ENCODE measurements at places on chromosomes 6 and 20.

GRCh38 chr6:30493643-30494250, 4.4 kb downstream of the HLA-E start:
- DNase-seq, result no peak

DNA sequence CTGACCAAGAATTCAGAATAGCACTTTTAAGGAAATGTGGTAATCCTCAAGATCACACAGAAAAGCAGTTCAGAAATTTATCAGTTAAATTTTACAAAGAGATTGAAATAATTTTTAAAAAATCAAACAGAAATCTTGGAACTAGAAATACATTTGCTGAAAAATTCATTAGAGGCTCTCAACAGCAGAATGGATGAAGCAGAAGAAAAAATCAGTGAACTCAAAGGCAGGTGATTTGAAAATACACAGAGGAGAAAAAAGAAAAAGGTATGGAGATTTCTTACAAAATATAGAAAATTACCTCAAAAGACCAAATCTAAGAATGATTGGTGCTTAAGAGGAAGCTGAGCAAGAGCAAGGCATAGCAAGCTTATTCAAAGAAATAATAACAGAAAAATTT, 11.5 kb downstream of the NQO2 start:
- no peak for DNase-seq

DNA sequence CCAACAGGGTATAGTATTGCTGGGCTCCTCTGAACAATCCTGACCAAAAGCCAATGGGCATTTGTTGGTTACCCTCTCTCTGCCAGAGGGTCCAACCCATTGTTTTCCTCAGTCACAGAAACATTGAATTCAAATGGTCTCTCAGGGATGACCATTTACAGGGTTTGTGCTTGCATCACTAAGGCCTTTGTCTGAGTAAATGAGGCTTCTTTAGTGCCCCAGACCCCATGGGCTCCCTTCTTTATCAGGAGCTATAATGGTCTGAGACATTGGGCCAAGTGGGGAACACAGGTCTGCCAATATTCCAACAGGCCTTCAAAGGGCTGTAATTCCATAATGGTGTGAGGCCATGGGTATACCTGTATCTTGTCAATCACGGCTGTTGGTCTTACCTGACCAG, 27.1 kb downstream of the GSTA2 start:
- no peak for DNase-seq

DNA sequence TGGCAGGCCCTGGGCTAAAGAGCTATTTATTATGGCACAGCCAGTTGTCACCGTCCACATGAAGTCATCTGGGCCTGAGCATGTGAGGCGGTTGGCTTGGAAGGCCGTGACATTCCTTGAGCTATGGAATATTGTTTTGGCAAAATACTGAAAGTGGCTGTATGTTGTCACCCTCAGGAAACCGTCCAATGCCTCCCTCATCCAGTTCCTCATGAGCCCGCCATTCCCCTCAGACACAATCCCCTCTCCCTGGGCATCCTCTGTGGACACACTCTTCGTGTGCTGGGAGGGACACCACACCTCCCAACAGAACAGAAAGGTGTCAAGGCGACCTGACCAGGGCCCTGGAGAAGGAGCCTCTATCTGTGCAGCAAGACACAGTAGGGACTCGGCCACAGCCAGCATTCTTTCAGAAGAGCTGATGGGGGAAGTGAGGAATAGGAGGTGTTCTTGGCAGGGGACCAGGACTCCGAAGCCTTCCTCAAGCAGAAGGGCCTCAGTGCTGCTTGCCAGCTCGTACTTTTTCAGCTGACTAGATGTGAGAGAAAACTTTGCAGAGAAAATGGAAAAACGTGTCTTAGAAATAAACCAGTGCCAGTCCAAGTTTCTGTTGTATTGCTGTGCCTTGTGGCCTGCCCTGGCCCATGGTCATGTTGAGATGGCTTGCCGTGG, 120.5 kb downstream of the SOD2 start:
- no peak for DNase-seq

- DNase-seq, result no peak
Measured at GRCh38 chr6:116531675-116532570, 13.6 kb downstream of the TRAPPC3L start.

GRCh38 chr20:20930500-20930899, 175.7 kb downstream of the LINC00237 start:
- DNase-seq, result no peak

GRCh38 chr20:61805781-61806180, 259.9 kb downstream of the TAF4 start:
- DNase-seq, result no peak

DNA sequence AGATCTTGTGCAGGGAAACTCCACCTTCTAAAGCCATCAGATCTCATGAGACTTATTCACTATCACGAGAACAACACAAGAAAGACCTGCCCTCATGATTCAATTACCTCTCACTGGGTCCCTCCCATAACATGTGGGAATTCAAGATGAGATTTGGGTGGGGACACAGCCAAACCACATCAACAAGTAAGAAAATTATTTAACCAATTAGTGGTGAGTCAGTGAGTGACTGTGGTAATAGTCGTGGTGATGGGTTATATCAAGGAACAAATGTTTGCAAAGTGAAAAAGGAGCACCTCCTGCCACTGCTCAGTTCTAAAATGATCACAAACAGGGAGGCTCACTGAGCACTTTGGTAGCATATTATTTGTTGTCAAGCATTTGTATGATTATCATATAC, 20.6 kb downstream of the EPM2A start:
- DNase-seq, result no peak

GRCh38 chr6:123901436-123901835, 97.8 kb downstream of the NKAIN2 start:
- DNase-seq, result no peak

DNA sequence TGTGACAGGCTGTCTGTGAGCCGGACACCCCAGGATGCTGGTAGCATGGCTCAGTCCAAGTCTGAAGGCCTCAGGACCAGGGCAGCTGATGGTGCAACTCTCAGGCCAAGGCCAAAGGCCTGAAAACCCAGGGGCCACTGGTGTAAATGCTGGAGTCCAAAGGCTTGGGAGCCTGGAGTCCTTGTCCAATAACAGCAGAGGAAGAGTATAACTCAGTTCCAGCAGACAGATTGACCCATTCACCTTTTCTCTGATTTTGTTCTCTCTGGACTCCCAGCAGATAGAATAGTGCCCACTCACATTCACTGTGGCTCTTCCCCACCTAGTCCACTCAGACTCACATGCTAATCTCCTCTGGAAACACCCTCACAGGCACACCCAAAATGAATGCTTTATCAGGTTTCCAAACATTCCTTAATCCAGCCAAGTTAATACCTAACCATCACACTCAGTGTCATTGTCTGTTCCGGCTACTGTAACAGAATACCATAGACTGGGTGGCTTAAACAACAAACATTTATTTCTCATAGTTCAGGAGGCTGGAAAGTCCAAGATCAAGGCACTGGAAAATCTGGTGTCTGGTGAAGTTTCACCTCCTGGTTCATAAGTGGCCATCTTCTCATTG, 5.0 kb upstream of the TRAF3IP2 start:
- no peak for DNase-seq

DNA sequence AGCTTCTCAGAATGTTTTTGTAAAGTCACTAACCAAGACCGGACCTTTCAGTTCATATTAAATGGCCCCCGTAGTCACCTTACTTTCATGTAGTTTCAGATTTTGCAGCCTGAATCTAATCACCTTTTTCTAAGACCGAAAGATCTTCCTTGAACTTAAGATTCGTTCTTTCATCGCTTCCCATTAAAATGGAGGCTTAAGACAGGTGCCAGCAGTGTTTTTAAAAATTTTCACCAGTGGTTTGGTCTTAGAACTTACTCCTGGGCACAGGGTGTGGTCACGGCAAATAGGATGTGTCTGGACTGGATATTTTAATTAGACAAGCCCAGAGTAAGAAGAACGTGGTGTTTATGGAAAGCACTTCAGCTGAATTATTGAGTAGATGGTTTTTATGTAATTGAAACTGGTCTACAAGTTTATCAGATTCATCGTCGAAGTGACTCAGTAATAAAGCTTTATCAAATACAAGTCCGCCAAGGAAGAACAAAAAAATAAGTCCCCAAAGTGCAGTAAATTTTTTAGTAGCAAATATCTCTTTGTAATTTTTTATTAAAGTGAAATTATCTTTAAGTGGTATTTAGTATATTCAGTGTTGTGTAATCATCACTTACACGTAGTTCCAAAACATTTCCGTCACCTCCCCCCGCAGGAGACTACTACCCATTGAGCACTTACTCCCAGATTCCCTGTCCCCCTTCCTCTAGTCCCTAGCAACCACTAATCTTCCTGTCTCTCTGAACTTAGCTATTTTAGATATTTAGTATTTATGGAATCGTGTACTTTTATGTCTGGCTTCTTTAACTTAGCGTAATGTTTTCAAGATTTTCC, 868 bp downstream of the SRSF3 start:
- DNase-seq, result no peak

- no peak for DNase-seq
Measured at GRCh38 chr20:32209850-32210605, 2.3 kb downstream of the POFUT1 start.

GRCh38 chr6:43724354-43724753, 36.8 kb upstream of the MRPS18A start:
- DNase-seq, result no peak

DNA sequence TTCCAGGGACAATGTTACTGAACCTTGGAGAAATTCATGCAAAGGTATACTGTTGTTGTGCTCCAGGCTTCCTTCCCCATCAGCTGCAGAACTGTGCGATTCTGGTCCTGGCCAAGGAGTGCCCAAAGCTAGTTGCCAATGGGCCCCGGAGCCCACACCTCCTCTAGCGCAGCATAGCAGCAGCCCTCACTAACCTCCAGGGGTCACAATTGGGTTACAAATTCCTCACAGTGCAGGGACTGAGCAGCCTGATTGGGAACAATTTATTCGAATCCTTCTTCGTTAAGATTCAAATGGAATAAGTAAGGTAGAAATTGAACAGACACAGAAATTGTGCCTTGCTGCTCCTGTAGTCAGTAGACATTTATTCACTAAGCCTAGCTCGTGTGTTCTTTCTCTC, 284.9 kb downstream of the PRKN start:
- DNase-seq, result no peak

GRCh38 chr6:169921853-169922824, 170.7 kb downstream of the ERMARD start:
- DNase-seq, result no peak

DNA sequence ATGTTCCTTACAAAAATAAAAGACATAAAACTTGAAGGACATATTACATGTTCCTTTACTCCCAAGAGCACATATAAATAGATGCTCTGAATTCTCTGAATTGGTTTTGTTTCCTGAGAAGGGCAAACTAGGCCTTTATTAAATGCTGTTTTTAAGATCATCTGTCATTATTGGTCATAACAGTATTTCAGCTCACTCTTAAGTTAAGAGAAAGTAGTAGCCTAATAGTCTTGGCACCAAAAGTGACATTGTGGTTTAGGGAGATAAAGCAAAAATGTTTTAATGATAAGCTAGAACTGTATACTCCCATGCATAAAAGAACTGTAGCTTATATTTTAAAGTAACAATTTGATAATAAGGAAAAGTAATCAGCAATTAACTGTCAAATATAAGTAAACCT, 361.1 kb upstream of the PTCHD4 start:
- no peak for DNase-seq

GRCh38 chr20:58837717-58838116, 13.0 kb downstream of the GNAS-AS1 start:
- DNase-seq, result no peak

DNA sequence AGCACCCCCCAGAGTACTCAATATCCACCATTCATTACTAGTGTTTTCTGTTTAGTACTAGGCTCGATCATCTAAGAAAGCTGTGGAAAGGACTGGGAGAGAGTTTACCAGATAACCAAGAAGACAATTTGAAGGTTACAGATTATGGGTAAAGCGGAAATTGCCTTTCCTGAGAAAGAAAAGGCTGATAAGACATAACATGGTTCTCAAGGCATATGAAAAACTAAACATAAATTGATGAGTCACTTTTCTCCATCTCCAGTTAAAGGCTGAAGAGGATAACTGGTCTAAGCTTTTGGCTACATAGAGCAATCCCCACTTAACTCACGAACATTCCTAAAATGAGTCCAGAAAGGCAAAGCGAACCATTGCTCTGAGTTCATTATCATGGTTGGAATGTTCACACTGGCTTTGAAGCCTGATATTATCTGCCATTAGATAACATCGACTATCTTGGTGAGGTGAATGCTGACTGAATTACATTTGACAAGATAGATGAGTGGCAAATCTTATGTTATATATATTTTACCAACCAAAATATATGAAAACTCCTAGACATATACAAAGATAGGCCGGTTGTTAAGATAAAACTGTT, 65.8 kb downstream of the BTBD9 start:
- no peak for DNase-seq

GRCh38 chr6:37354526-37355384, 972 bp downstream of the RNF8 start:
- DNase-seq, result no peak

DNA sequence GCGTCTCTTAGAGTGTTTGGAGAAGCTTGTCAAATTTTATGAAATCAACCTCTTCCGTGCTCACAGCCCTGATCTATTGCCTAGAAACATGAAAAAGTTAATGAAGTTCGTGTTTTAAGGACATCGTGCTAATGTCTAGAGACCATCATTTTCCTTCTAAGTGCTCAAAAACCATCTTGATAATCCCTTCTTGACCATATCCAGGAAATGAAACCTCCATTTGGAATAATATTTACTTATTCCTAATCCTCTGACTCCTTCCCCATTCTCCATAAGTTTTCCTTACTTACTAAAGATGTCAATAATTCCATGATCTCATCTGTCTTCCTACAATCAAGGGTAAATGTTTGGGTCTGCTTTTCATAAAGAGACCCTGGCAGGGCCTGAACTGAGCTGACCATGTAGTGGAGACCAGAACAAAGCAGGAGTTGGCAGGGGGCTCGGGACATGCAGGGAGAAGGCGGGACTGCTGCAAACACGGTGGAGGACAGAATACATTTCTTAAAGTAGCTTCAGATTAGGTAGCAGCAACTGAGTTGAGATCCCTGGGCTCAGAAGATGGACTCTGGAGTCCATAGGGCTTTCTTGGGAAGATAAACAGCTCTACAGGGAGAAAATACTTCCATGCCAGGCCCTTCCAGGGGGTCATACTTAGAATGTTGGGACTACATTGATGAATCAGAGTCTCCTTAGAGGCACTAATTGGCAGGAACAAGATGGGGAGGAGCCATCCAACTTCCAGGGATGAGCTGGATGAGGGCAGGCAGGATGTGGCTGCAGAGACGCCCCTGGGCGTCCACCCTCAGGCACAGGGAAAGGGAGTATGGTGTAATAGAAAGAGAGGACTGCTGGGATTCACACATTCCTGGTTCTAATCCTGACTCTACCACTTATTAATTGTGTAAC, 100.7 kb downstream of the RIN2 start:
- DNase-seq, result no peak

GRCh38 chr6:120774275-120774674, 560.0 kb downstream of the TBC1D32 start:
- no peak for DNase-seq

GRCh38 chr20:57883761-57884160, 173.9 kb upstream of the PMEPA1 start:
- no peak for DNase-seq

DNA sequence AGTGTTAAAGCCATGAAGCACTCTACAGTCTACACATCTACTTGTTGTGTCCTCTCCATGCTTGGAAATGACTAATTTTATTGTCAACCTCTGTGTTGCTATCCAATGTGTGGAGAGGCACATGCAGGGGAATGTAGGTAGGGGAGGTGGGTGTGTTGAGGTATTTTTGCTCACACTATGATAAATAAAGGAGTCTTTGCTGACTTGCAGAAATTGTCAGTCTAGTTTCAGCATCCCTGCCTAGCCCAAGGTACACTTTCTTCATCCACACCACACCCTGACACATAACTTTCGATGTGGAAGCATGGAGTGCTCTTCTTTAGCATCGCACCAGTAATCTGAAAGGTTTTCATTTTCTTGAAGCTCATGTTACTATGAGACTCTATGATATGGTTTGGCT, 264.0 kb downstream of the TRDN start:
- no peak for DNase-seq

All from GM04503 (cell line).